Right cardiac atrium (tissue), 5 donors: ENCODE measurements at places on chromosomes 2 and 18. TPM values are rescaled to one million over a fixed set of nuclear protein-coding genes. Genes with fewer than 3 reads are reported as not detected.

DNA sequence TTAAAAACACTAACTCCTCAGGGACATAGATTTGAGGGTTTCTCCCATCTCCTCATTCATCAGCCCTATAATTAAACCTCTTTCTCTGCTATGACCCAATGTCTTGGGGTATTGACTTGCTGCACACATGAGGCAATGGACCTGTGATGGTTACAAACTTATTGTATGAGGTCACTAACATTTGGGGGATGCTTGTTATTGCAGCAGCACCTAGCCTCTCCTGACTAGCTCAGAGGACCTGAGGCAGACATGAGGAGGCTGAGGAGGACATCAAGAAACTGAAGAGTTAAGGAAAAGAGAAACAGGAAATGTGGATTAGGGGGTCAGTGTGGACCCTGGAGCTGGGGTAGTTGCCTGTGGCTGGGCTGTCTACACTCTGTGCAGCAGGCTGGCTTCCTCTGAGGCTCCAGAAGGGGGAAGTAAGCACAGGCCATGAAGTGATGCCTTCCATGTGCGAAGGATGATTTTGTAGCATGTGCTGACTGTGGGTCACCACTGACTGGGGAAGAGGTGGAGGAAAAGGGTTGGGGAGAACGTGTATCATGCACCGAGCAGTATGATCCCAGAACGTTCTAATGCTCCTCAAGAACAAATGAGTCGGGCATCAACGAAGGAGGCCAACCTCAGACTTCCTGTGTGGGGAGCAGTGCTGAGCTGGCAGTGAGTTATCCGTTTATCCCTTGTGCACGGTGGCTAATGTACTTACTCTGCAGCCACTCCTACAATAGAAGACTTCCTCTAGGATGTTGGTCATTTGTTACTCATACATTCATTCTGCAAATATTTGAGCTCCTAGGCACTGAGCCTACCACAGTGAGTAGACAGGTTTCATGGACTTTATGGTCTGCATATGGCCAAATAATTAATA lies 42.1 kb upstream of the RFX8 start:
- no peak for DNase-seq

GRCh38 chr2:25688236-25688635 lies 14.9 kb upstream of the DTNB start:
- no peak for DNase-seq

DNA sequence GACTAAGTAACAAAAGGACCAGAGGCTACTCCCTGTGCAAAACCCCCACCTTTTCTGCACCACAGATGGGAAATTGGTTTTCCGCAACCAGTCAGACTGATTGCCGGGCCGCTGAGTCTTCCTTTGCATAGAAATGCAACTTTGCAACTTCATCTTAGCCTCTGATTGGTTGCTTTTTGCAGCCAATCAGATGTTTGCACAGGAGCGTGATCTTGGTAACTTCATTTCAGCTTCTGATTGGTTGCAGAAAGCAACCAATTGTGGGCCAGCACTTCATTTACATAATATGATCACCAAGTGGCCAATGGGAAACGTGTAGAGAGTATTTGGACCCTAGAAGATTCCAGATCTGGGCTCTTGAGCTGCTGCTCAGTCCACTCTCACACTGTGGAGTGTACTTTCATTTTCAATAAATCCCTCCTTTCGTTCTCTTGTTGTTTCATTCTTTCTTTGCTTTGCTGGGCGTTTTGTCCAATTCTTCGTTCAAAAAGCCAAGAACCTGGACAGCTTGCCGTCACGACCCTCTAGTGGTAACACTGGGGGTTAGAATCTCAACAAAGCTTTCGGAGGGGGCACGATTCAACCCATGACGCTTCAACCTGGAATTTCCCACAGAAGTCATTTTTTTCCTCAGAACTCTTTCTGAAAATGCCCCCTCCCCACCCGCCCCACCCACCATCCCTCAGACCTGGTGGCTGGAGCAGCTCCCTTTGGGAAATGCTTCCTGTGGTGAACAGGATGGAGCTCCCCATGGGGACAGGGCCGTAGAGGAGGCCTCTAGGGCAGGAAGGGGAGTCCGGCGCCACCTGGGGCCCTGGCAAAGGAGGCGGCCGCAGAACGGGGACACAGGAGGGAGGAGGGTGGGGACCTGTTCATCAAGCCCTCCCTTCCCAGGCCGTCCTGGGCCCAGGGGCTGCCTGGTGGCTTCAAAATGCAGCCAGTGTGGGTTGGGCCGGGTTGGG lies 31.8 kb upstream of the KCNF1 start:
- DNase-seq, result no peak

DNA sequence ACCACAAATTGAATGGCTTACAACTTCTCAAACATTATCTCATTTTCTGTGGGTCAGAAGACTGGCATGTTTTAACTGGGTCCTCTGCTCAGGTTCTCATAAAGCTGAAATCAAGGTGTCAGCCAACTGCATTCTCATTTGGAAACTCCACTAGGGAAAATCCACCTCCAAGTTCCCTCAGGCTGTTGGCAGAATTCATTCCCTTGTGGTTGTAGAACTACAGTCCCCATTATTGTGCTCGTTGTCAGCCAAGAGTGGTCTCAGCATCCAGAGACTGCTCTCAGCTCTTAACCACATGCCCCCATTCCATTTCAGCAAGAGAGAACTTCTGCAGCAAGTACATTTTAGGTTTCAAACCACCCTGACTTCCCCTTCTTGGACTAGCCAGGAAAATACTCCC lies 12.2 kb downstream of the NOL4 start:
- no peak for DNase-seq

FN1 gene
- 284 TPM for polyA plus RNA-seq

DNMT3A gene
- 9.9 TPM for polyA plus RNA-seq

DNA sequence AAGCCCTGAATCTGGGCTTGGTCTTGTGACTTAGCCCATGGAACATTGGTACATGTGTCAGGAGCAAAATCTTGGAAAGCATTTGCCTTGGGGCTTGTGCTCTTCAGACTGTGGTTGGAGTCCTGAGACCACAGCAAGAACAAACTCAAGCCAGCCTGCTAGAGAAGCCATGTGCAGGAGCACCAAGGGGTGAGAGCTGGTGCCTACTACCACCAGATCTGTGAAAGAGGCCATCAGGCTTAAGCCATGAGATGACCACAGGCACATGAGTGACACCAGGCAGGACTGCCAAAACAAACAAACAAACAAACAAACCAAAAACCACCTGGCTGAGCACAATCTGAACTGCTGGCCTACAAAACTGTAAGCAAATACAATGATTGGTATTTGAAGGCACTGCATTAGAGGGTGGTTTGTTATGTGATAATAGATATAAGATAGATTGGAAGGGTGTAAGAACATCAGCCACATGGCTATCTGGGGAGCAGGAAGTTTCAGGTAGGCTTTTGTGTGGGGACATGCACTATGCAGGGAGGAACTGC lies 9.0 kb upstream of the TWIST2 start:
- DNase-seq, result no peak

- DNase-seq, result no peak
These were observed 34.7 kb downstream of the ONECUT2 start for GRCh38 chr18:57469884-57470283.

- DNase-seq, result no peak
These were observed 184.5 kb downstream of the TCF4 start for GRCh38 chr18:55403421-55403949.

DNA sequence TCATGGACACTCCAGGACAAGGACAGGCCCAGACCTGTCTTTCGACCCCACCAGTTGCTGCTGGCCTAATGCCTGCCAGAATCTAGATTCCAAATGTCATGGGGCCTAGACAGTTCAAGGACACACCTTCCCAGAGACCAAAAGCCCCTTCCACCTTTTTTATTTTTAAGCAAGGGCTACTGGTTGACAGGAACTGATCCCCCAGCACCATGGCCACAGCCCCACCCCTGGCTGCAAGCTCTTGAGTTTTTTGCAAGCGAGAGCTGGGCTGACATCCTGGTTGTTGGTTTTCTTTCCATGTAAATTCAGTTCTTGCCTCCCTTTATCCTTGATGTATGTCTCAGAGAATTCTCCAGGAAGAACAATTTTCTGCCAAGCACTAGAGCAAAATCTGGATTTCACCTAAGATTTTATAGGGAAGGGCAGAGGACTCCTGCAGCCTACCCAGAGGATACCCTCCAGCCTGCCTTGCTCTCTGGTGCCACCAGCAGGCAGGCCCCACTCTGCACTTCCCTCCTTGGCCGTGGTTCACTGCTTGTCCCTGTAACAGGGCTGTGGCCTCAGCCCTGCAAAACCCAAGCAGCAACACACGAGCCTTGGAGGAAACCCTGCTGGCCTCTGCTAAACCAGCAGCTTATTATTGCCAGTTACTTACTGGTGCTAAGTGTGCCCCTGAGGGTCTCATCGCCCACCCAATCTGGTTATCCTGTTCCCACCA lies 97.7 kb downstream of the TWIST2 start:
- peak; percentile 86 for DNase-seq

DNA sequence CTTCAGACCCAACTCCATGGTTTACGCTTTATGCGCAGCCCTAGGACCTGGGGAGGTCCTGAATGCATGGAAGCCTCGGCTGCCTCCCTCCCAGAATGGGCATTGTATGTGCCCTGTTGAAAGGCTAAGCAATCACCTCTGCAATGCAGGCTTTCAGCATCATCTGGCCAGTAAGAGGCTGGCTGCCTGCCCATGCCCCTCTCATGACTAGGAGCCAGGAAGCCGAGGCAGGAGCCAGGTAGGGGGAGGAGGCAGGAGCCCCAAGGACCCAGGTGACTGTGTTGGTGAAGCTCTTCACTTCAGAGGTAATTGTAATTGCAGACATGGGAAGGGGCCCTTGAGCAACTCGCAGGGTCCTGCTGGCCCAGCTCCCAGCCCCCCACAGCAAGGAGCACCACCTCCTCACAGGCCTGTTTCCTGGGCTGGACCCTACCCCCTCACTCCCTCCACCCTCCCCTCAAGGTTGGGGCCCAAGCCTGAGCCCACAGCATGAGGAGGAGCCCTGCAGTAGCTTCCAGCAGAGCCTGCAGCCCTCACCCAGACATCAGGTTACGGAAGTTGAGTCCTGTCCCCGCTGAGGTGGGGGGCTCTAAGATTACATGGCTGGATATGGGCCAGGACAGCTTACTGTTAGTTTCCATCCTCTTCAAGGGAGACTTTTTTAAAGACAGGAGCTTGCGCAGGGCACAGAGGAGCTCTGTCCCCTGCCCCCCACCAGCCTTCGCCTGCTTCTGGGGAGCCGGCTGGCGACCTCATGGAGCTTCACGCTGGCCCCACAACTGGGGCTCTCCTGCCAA lies 21.9 kb downstream of the CRACDL start:
- DNase-seq, result no peak

ANO7 gene
- polyA plus RNA-seq, result 1.1 TPM

LPIN1 gene
- 15.3 TPM for polyA plus RNA-seq

- DNase-seq, result no peak
These were observed 757.8 kb downstream of the TRIB2 start for GRCh38 chr2:13474538-13474937.

DNA sequence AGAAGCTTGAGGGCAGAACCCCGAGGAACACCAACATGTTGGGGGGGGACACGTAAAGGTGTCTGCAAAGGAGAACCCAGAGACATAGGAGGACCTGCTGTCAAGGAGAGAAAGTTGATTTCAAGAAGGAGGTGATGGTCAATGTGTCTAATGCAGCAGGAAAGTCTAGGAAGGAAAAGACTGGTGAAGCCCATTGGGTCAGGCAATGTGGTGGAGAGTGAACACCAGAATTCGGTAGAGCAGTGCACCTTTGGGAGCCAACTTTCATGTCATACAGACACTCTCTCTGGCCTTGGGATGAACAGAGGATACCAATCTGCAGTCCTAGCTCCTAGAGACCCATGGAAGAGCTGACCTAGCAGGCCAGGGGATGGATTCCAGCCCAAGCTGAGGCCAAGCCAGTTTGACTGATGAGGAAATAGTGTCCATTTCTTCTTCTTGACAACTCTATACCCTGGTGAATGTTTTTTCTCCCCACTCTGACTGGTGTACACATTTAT lies 101.9 kb downstream of the MYCN start:
- DNase-seq, result no peak

DNA sequence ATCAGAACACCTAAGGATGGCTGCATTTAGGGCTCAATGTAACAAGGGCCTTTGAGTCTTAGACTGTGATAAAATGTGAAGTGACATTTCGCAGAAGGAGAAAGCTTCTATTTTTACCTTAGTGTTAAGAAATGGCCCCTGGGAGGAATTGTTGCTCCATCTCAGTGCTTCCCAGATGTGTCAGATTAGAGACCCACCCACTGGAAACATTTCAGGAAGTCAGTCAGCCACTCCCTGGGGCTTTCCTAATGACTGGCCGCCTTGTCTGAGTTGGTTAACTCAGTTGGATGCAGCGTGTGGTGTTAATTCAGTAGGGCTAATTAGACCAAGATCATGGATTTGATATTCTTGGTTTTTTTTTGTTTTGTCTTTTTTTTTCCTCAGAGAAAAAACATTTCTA lies 355.9 kb downstream of the PIK3C3 start:
- DNase-seq, result peak; percentile 50

IL1RL1 gene
- polyA plus RNA-seq, result 5.7 TPM

GRCh38 chr2:58046335-58046584 lies 346 bp upstream of the VRK2 start:
- DNase-seq, result no peak

SERPINB12 gene
- polyA plus RNA-seq, result not detected
